ENCODE measurements at places on chromosomes 2 and 18.

GRCh38 chr2:142745691-142746090 lies 131.8 kb upstream of the KYNU start:
- no peak for DNase-seq

GRCh38 chr2:174830561-174830960 lies 66.3 kb upstream of the CHRNA1 start:
- no peak for DNase-seq

- DNase-seq = no peak
Measured at GRCh38 chr18:2348003-2348402, 223.3 kb downstream of the METTL4 start.

- DNase-seq = no peak
Measured at GRCh38 chr18:4357579-4357978, 97.5 kb downstream of the DLGAP1 start.

- no peak for DNase-seq
Measured at GRCh38 chr2:215667585-215668377, 231.9 kb upstream of the FN1 start.

GRCh38 chr2:26573241-26573925 lies 67.8 kb downstream of the CIB4 start:
- DNase-seq = no peak

GRCh38 chr2:241666627-241667400 lies 19.8 kb downstream of the DTYMK start:
- no peak for DNase-seq

GRCh38 chr18:10560452-10561045 lies 34.7 kb downstream of the NAPG start:
- DNase-seq = peak; percentile 11

- no peak for DNase-seq
Measured at GRCh38 chr2:240959214-240959940, 39.0 kb upstream of the SNED1 start.

- no peak for DNase-seq
Measured at GRCh38 chr2:41992056-41992642, 55.7 kb upstream of the PKDCC start.

DNA sequence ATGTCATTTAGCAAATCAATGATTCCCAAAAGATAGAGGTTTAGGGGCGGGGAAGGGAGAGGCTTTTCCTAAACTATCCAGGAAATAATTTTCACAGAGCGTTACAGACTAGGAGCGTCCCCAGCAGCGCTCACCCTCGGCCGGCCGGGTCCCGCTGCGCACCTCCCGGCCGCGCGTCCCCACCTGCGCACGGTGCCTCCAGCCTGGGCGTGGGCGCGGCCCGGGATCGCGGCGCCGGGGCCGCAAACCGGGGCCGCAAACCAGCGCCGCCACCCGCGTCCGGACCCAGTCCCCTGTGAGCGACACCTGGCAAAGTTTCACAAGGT lies 684 bp upstream of the ZCCHC2 start:
- DNase-seq = no peak

DNA sequence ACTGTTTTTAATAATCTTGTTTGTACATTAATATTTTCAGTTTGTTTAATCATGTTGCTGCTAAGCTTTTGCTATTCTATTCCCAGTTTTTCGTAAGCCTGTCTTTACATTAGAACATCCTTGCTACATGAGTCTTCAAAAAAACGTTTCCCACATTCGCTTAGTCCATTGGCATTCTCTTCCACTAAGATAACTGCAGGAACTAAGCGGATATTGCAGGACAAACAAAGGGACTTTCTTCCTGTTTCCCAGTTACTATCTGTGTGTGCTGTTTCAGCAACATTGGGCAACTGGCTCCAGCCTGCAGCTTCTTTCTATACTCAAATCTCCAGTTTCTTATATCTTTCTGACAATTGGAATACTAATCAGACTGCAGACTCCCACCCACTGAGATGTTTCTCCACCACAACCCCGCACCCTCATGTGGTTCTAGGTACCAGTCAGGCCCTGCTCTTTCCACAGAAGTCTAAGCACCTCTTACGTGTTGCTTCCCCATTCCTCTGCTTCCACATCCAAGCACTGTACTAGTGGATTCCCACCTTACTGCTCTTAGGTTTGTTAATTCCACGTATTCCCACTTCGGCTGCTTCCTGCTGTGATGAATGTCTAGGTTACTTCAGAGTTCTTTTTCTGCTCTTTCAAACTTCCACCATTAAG lies 420.3 kb downstream of the LRRTM4 start:
- DNase-seq = no peak

DNA sequence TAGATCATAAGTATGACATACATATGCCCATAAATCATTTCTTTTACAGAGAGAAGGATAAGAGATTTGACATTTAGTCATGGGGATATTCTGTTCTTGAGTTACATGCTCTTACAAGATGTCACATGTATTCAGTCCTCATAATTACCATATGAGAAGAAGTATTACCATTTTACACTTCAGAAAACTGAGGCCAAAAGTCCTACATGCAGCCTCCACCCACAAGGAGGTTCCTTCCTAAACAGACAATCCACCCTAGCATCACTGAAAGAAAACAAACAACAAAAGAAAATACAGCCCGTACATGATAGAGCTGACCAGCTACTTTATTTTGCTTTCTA lies 335.1 kb downstream of the SETBP1 start:
- DNase-seq = no peak

GRCh38 chr2:233439191-233439590 lies 84.9 kb downstream of the DGKD start:
- no peak for DNase-seq

GRCh38 chr18:48138210-48138609 lies 207.8 kb upstream of the SMAD2 start:
- DNase-seq = no peak

- no peak for DNase-seq
Measured at GRCh38 chr2:76839826-76840225, 682.4 kb downstream of the LRRTM4 start.

GRCh38 chr2:43754180-43754579 lies 19.7 kb upstream of the DYNC2LI1 start:
- no peak for DNase-seq

- DNase-seq = no peak
Measured at GRCh38 chr2:129880309-129880708, 99.2 kb upstream of the RAB6C start.

DNA sequence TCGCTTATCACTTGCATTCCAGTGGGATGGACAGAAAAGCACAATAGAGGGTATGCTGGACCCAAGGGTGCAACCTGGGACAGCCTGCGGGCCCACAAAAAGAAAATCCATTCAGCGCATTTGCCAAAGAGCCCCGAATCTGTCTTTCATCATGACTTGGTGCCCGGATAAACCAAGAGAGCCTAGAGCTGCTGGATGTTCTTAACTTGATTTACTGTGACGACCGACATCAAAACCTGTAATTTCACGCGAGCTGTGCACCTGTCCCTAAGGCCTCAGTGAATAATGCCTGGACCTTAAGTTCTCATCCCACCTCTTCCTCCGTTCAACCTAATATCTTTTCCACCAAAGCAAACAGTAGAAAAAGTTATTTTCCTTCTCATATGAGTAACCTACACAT lies 115.5 kb upstream of the ACKR3 start:
- DNase-seq = no peak

- no peak for DNase-seq
Measured at GRCh38 chr2:2868085-2868484, 509.5 kb downstream of the EIPR1 start.

- peak; percentile 30 for DNase-seq
Measured at GRCh38 chr2:96265349-96265839, 403 bp downstream of the TMEM127 start.

GRCh38 chr2:20693317-20693716 lies 26.4 kb downstream of the GDF7 start:
- DNase-seq = no peak

DNA sequence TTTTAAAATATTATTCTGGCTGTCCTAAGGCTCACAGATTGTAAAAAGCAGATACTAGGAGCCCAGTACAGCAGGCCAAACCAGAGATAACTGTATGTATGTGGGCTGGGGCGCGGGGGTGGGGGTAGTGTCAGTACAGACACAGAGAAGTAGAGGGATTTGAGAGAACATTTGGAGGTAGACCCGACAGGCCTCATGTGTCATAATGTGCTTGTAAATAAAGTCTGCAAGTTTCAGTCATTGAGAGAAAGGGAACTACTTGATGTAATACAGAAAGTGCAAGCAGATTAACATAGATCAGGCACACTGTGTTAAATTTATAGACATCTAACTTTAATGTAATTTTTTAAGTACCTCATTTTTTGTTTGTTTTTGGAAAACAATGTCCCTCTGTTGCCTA lies 7.4 kb upstream of the POLI start:
- DNase-seq = peak; percentile 65

- no peak for DNase-seq
Measured at GRCh38 chr2:176457481-176457880, 188.2 kb downstream of the MTX2 start.

- DNase-seq = no peak
Measured at GRCh38 chr18:9913151-9913525, 678 bp upstream of the VAPA start.

DNA sequence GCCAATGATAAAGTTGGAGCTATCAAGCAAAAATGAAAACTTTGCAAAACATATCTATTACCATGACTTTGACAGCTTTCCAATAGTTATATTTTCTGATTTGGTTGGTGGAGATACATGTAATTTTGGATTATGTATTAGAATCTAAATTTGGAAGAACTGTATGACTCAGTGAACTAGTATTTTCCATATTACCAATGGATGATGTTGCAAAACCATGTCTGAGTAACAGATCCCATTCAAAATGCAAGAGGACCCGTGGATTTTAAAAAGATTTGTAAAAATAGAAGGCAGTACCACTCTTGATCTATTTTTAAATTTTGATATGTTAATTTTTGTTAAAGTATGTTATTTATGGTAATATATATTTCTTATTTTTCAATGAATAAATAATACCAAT lies 83.0 kb downstream of the TAF4B start:
- DNase-seq = no peak

DNA sequence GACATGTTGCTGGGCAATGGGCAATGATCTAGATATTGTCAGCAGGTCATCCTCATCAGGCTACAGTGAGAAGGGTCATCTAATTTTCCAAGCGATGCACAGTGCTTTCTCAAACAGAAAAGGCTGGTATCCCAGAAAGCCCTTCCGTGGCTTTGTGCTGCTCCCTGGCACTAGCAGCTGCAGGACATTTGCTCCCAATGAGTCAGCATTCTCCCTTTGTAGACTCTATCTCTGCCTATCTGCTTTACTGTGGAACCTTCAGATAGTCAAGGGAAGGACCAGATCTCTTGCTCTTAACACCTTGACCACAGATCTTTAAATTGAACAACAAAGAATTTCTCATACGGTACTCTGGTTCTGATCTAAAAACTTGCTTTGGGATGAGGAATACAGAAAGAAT lies 101.4 kb downstream of the CDH2 start:
- no peak for DNase-seq

- no peak for DNase-seq
Measured at GRCh38 chr2:233416199-233416598, 61.9 kb downstream of the DGKD start.

Data from CD4-positive, CD25-positive, alpha-beta regulatory T cell (primary cell).